ENCODE measurements at places on chromosomes 13 and 19.

DNA sequence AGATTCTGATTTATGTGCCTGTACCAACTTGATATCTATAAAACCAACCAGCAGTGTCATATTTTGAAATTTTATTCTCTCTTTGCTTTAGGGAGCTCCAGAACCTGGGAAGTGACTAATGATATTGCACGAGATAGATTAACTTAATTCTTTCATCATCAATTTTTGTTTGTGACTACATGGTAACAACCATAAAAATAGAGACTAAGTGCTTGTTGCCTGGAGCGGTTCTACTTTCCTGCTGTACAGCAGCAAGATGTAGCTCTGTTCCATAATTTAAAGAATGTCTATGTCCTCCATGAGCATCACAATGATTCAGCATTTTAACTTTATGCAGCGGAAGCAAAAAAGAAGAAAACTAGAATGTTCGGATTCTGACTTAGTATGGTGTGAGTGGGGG lies 275.6 kb downstream of the KLF5 start:
- no peak for DNase-seq

DNA sequence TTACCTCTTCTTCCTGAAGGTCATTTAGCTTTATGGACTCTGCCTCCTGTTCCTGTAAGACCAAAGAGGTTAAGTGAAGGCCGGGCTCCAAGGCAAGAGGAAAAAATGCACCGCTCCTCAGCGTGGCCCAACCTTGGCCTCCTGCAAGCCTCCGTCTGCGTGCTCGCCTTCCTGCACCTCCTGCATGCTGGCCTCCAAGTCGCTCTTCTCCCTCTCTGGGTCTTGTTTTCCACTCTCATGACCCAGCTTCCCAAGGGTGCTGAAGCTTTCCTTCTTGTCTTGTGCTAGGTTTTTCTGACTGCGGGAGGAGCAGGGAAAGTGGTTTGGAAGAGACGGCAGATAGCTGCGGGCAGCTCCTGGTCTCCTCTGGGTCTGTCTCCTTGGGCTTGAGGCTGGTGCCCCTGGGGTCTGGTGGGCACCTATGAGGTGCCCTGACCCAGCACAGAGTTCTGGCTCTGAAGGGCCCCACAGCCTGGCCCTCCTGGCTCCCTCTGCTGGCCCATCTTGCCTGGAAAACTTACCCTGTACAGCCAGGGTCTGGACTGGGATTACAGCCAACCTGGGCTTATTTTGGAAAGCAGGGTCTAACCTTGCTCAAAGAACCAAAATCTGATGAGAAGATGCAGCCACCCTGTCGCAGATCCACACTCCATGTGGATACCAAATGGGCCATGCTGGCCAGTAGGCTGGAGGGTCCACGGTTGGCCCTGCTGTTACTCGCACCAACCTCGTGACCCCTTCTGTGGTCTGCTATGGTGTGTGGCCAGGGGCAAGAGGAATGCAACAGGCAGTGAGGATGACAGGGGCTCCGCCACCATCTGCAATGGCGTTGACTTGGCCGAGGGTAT lies 5.2 kb downstream of the C13orf46 start:
- no peak for DNase-seq

GRCh38 chr13:59625111-59625510 lies 538.6 kb downstream of the DIAPH3 start:
- DNase-seq = no peak

- DNase-seq = no peak
These were observed 32.0 kb downstream of the SLC7A9 start for GRCh38 chr19:32837531-32837930.

DNA sequence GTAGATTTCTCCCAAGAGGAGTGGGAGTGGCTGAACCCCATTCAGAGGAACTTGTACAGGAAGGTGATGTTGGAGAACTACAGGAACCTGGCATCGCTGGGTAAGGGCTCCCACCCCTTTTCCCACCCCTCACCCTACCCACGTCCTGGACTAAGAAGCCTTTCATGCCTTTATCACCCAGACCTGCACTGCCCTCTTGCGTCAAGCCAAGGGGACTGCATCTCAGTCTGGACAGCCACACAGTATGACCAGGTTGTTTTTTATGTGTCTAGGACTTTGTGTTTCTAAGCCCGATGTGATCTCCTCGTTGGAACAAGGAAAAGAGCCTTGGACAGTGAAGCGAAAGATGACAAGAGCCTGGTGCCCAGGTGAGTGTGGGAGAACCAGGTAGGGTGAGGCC lies 8.8 kb downstream of the ZFP28 start:
- DNase-seq = no peak

DNA sequence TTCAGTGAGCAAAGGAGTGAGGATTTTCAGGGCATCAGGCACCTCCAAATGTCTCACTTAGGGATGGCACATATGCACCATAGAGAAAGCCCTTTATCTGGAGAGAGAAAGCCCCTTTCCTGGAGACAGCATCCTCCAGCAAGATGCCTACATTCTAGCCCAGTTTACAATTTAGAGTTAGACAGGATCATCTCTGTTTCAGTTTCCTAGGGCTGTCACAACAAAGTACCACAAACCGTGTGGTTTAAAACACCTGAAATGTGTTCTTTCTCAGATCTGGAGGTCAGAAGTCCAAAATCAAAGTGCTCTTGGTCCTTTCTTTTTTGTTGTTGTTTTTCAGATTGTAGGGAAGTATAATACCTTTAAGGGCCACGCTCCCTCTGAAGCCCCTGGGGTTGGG lies 61.8 kb downstream of the MBNL2 start:
- no peak for DNase-seq

DNA sequence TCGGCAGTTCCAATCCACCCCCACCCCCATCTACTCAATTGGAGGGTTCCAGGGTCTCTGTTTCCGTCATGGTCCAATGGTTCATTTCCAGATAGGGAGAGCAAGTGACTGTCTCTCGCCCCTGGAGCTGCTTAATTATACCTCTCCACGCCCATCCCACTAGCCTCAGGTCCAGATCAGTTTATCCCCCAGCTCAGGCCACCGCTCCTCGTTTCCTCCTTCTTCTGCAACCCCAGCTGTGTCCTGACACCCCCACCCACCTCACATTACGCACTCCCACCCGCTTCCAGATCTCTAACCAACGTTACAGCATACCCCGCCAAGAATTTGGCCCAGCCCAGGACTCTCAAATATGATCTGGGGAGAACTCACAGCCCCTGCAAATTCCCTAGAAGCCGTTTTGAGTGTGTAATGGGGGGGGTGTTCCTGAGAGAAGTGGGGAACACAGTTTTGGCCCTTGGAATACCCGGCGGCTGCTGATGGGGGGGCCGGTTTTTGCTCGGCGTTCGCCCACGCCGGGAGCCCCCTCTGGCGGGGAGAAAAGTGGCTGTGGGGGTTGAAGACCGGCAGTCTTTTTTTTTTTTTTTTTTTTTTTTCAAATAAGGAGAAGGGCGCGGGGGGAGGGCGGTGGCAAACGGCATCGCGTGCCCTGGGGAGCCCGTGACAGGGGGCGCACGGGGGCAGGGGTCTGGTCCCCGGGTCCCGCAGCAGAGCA lies 1.7 kb upstream of the PDE4A start:
- no peak for DNase-seq

DNA sequence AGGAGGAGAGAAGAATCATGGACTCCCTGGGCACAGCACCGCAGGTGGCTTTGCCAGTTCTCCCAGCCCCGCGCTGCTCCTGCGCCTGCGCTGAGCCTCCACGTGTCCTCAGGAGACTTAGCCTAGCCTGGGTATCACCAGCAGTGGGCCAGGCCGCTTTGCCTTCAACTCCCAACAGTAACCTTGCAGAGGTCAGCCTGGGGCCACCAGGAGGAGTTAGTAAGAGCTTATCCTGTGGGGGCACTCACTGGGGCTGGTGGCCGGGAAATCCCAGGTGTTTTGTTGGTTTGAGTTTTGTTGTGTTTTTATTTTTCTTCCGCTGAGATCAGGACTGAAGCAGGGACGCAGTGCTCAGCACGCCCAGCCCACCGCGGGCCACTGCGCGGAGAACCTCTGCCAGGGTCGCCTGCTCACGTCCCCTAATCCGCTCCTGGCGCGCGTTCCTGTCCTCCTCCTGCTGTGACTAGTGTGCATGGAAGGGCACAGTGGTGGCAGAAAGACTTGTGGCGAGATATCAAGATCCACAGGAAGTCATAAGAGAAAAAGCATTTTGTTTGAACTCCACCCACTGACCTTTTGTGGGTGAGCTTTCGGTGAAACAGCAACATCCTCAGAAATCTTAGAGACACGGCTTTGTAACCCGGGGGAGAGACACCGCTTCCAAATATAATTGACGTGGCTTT lies 207.4 kb upstream of the RFC3 start:
- no peak for DNase-seq

- DNase-seq = peak; percentile 21
These were observed 681 bp upstream of the ZNF606 start for GRCh38 chr19:58003174-58003828.

GRCh38 chr13:59099182-59099974 lies 1064.3 kb downstream of the DIAPH3 start:
- no peak for DNase-seq

GRCh38 chr13:32381539-32381938 lies 46.4 kb downstream of the N4BP2L1 start:
- no peak for DNase-seq

- DNase-seq = no peak
These were observed 33.0 kb downstream of the GPR12 start for GRCh38 chr13:26727633-26728032.

- no peak for DNase-seq
These were observed 16.9 kb upstream of the TEX29 start for GRCh38 chr13:111303559-111303958.

DNA sequence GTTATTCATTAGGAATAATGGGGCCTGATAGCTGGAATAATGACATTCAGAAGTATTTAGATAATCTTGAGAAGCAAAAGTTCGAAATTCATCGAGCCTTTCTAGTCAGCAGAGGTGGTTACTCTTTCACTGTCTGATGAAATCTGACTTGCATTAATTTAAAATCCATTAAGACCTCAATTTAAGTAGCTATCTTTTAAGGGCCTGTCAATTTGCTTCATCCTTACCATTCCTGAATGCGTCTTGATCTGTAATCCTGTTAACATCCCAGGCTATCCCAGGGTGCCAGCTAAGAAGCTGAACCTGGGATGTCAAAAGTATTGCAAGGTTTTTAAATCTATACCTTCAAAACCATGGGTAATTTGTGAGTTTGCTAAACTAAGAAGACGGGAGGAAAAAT lies 1491.0 kb upstream of the MIR17HG start:
- DNase-seq = no peak

DNA sequence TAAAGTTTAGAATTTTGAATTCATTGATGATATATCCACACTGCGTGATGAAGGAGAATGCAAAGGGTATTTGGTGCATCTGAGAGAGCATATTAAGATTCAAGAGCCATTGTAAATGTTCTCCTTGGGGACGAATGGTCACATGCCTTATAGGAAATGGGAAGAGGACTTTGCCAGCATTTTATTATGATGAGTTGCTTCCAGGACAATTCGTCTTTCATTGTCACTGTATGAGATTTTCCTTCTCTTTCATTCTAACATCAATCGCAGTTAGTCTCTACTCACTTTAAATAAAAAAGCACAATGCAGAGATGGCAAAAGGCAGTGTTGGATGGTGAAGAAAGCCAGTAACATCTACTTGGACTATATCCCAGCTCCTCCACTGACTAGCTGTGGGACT lies 21.4 kb downstream of the WDFY2 start:
- no peak for DNase-seq

GRCh38 chr13:48411841-48412531 lies 927 bp downstream of the LPAR6 start:
- DNase-seq = no peak

- DNase-seq = no peak
These were observed 177.5 kb downstream of the NDFIP2 start for GRCh38 chr13:79658333-79658975.

GRCh38 chr13:54640719-54641118 lies 1612.1 kb downstream of the OLFM4 start:
- DNase-seq = no peak

GRCh38 chr13:80666782-80667552 lies 326.0 kb upstream of the SPRY2 start:
- no peak for DNase-seq

DNA sequence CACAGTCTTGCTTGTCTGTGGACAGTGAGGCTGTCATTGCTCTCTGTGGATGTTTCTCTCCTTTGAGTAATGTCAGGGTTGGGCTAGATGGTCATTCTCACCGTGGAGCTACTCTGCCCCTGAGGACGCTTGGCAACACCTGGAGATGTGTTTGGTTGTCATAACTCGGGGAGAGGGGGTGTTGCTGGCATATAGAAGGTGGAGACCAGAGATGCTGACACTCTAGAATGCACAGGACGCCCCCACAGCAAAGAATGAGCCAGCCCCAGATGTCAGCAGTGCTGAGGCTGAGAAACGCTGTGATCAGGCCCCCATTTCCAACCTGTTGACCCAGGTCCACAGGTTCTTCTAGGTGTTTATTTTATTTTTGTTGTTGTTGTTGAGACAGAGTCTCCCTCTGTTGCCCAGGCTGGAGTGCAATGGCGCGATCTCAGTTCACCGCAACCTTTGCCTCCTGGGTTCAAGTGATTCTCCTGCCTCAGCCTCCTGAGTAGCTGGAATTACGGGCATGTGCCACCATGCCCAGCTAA lies 4.6 kb downstream of the CCDC124 start:
- DNase-seq = no peak

- DNase-seq = no peak
These were observed 4.9 kb downstream of the PMIS2 start for GRCh38 chr19:35590875-35591274.

GRCh38 chr19:50821248-50821612 lies 2.4 kb downstream of the KLK1 start:
- no peak for DNase-seq

DNA sequence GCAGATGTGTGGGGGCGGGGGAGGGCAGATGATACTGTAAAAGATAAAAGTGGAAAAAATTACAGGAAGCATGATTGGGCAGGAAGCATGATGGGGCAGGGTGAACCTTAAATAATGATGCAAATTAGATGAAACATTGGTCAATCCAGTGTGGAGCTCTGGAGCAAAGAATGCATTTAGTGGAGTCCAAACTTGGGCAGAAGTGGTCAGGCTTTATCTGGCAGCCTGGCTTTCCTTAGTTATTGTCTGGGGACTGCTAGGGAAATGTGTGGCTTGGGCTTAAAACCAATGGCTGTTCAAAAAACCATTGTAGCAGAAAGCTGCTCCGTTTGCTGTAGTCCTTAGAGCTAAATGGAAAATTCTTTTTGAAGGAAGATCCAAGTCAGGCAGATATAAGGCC lies 1077.3 kb upstream of the MIR17HG start:
- DNase-seq = no peak

DNA sequence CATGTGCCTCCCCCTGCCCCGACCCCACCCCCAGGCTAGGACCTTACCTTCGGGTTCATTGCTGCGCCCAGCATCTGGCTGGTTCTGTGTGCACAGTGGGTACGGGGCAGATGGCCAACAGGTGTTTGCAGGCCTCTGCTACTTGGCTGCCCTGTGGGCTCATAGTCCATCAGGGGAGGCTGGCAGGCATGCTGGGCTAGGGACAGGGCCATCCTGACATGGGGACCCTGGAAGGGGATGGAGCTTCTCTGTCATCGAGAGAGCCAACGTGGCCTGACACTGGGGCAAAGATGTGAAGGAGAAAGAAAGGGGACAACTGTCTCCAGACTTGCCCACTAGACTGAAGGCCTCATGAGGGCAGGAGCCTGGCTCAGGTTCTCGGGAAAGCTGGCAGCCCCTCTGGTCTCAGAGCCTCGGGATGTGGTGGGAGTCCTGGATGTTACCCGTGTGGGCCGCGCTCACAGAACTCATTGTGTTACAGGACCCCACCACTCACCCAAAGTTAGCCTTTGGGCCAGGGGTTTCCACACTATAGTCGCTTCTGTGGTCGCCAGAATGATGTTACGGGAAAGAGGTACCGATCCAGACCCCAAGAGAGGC lies 4.7 kb downstream of the ZNF536 start:
- DNase-seq = no peak
